ENCODE measurements at places on chromosomes 13 and 19.

DNA sequence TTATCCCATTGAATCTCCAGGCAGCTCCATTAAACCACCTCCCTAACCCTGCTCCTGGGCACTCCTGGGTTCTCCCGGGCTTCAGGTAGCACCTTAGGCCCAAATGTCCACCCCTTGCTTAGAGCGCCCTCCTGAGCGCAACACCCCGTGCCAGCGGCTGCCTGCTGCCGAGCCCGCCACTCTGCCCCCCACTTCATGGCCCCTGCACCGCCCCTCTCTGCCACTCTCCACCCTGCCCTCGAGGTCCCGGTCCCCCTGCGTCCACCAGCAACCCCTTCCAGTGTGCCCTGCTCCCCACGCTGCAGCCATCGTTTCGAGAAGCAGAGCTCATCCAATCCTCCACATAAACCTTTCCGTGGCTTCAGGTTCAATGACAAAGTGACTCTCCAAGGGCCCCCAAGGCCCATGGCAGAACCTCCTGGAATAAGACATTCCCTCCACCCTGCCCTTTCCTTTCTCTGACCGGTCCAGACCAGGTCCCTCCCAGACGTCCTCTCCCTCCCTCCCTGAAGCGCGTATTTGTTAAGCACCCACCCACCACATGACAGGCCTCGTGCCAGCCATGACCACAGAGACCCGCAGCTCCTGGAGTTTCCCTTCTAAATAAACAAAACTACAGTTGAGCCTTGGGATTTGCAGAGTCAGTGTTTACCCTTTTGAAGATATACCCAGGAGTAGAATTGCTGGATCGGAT lies 66.6 kb downstream of the ARHGEF18 start:
- DNase-seq: no peak

GRCh38 chr13:37413161-37413560 lies 185.4 kb downstream of the POSTN start:
- no peak for DNase-seq

DNA sequence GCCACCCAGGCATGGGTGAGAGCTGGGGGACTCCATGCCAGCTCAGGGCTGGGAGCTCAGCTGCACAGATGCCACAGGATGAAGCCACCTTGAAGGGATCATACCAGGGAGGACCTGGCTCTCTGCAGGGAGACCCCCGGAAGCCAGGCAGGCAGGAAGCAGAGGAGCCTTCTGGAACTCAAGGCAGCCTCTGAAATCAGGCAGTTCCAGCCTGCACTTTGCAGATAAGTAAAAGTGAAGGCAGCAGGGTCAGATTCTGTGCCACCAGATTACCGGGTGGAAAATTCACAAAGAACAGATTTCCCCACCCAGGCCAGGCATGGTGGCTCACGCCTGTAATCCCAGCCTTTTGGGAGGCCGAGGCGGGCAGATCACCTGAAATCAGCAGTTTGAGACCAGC lies 2.5 kb downstream of the TMEM259 start:
- DNase-seq: no peak

DNA sequence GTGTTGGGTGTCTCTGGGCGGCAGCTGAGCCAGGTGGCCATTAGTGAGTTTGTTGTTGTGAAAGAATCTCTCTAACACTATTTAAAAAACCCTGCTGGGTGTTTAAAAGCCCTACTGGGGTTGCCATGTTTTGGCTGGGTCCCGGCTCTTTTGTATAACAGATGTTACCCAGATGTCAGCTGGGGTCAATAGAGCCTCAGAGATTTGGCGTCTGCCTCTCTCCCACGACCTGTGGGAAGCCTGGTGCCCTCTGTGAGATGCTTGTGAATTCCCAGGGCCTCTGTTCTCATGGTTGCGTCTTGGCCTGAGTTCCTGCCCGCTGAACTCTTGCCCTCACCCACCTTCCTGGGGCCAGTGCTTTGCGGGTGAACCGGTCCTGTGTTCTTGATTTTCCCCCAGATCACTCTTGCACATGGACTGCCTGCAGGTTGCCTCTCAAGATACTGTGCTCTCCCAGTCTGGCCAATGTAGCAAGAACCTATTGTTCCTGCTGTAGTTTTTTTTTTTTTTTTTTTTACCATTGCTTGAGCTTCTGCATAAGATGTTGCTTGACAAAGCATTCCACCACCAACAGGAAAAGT lies 9.5 kb downstream of the NFILZ start:
- DNase-seq: no peak

- no peak for DNase-seq
Measured at GRCh38 chr19:46014534-46014933, 8.3 kb downstream of the PGLYRP1 start.

- DNase-seq: no peak
Measured at GRCh38 chr13:97542102-97542685, 108.2 kb downstream of the RAP2A start.

- no peak for DNase-seq
Measured at GRCh38 chr19:33780746-33781145, 15.9 kb upstream of the KCTD15 start.

DNA sequence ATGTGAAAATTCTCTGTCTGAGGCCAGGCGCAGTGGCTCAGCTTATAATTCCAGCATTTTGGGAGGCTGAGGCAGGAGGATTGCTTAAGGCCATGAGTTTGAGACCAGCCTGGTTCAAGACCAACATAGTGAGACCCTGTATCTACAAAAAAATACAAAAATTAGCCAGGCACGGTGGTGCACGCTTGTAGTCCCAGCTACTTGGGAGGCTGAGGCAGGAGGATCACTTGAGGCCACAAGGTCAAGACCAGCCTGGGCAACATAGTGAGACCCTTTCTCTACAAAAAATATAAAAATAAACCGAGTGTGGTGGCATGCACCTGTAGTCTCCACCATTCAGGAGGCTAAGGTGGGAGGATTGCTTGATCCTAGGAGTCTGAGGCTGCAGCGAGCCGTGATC lies 2.2 kb upstream of the FCGBP start:
- DNase-seq: no peak

DNA sequence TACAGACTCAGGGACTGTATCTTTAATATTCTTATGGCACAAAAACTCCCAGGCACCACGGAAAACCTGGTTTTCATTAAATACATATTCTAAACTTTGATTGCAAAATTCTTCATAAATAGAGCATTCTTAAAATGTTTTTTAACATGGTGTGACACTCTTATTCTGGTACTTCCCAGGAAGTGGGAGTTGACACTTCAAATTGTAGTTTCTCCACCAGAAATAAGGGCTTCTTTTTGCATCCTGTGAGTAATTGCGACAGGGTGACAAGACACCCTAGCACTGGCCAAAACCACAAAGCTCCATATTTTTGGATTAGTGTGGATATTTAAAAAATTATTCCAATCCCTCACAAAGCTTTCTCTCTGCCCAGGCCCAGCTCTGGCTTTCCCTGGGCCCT lies 43.6 kb upstream of the MTIF3 start:
- no peak for DNase-seq

GRCh38 chr13:86161257-86161656 lies 362.0 kb upstream of the SLITRK6 start:
- DNase-seq: no peak

GRCh38 chr13:83121896-83122295 lies 760.4 kb downstream of the SLITRK1 start:
- DNase-seq: no peak

GRCh38 chr13:24693862-24694471 lies 13.8 kb downstream of the ATP12A start:
- DNase-seq: no peak

DNA sequence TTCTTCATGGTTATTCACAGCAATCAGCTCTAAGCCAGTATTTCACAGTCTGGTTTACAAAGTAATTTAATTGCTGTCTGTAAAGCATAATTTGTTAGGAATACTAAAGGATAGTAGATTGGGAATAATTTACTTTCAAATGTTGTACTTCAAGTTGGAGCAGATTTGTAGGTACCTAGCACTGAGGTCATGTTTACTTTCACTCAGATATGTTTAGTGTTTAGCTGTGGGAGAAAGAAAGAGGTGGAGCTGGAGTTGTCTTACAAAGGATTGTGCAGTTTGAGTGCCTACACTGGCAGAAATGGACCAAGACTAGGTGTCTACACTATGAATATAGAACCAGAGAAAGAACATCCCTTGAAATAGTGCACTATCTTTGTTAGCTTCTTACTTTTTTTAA lies 464.6 kb downstream of the PCDH9 start:
- no peak for DNase-seq

GRCh38 chr19:27744926-27745768 lies 1467.8 kb downstream of the UQCRFS1 start:
- no peak for DNase-seq

GRCh38 chr13:42873081-42873480 lies 91.7 kb downstream of the FAM216B start:
- DNase-seq: no peak
